ENCODE measurements at places on chromosomes 13 and 19. TPM values are rescaled to one million over a fixed set of nuclear protein-coding genes. Genes with fewer than 3 reads are reported as not detected.

DNA sequence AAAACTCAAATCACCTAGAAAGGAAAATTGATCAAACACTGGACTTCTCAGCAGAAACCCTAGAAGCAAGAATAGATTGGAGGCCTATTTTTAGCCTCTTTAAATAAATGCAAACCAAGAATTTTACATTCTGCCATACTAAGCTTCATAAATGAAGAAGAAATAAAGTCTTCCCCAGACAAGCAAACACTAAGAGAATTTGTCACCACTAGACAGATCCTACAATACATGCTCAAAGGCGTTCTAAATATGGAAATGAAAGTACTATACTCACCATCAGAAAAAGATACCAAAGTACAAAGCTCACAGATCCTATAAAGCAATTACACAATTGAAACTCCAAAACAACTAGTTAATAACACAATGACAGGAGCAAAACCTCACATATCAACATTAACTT is 578.1 kb downstream of the UQCRFS1 start:
- H3K36me3 ChIP-seq = no peaks in the 10 kb centered on the region
- no peak overlapping the region for H3K27ac ChIP-seq
- H3K27me3 ChIP-seq = no peaks in the 10 kb centered on the region
- no peak for DNase-seq
- no peak overlapping the region for H3K4me3 ChIP-seq

- no peak for DNase-seq
- no peaks in the 10 kb centered on the region for H3K36me3 ChIP-seq
- no peak overlapping the region for H3K4me3 ChIP-seq
- no peaks in the 10 kb centered on the region for H3K27me3 ChIP-seq
Observed at GRCh38 chr19:17557466-17557865, 2.0 kb downstream of the COLGALT1 start.

DNA sequence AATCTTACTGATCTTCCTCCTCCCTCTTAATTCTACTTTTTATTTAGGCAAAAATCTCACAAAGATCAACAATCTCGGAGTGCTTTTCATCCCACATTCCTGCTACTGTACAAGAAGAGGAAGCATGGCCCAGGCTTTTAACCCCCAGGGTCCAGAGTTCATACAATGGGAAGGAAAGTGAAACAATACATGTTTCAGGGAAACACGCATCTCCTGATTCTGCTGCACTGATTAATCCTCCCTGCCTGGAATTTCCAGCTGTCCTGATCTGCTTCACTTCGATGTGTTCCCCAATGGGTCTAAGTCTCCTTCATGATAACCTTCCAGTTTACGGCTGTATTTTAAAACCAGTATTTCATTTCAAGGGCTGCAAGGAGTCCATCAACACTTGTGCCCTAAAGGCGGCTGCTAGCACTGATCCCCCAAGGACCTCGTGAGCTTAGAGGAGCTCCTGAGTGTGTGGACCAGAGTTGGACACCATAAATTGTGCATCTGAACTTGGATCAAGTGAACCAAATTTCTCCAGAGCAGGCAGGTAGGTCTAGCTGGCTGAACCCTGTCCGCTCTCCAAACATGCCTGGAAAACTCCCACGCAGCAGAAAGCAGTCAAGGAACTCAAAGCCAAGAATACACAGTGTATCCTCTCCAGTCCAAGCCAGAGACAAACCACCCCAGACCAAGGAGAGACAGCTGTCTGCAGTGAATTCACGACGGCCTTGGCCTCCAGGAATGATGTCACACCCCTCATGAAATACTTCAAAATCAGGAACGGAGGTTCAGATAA is 44.3 kb downstream of the COL4A1 start:
- H3K4me1 ChIP-seq = peaks cover 23% of the 10 kb centered on the region
- H3K36me3 ChIP-seq = no peaks in the 10 kb centered on the region
- no peaks in the 10 kb centered on the region for H3K27me3 ChIP-seq
- peak overlapping the region; percentile 39 for H3K27ac ChIP-seq
- no peak overlapping the region for H3K4me3 ChIP-seq

- H3K36me3 ChIP-seq = no peaks in the 10 kb centered on the region
- no peaks in the 10 kb centered on the region for H3K4me1 ChIP-seq
- no peak overlapping the region for H3K27ac ChIP-seq
- H3K4me3 ChIP-seq = no peak overlapping the region
- DNase-seq = no peak
- H3K27me3 ChIP-seq = peaks cover 5% of the 10 kb centered on the region
Observed at GRCh38 chr13:31184981-31185645, 14.7 kb upstream of the B3GLCT start.

DNA sequence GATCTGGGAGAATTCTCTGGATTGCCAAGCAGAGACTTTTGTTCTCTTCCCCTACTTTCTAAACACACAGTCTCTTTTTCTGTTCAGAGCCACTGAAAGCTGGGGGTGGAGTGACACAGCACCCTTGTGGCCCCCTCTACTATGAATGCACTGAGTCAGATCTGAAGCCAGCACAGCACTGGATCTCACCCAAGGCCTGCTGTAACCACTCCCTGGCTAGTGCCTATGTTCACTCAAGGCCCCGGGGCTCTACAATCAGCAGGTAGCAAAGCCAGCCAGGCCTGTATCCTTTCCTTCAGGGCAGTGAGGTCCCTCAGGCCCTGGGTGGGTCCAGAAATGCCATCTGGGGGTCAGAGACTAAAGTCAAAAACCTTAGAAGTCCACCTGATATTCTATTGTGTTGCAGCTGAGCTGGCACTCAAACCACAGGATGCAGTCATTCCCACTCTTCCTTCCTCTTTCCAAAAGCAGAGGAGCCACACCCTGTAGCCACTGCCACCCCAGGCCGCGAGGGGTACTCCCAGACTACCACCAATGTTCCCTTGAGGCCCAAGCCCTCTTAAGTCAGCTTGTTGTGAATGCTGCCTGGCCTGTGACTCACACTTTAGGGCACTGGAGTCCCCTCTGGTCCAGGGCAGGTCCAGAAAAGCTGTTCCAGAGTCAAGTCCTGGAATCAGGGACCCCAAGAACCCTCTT is 110.1 kb upstream of the RXFP2 start:
- H3K4me1 ChIP-seq = no peaks in the 10 kb centered on the region
- H3K27ac ChIP-seq = no peak overlapping the region
- DNase-seq = no peak
- no peaks in the 10 kb centered on the region for H3K27me3 ChIP-seq
- H3K4me3 ChIP-seq = no peak overlapping the region

GRCh38 chr13:98471934-98472333 is 105.0 kb downstream of the STK24 start:
- no peak overlapping the region for H3K4me3 ChIP-seq
- H3K27ac ChIP-seq = no peak overlapping the region
- no peak for DNase-seq
- H3K27me3 ChIP-seq = no peaks in the 10 kb centered on the region
- H3K4me1 ChIP-seq = peaks cover 20% of the 10 kb centered on the region
- no peaks in the 10 kb centered on the region for H3K36me3 ChIP-seq

- H3K4me1 ChIP-seq = peaks cover 4% of the 10 kb centered on the region
- H3K27ac ChIP-seq = no peak overlapping the region
- no peak overlapping the region for H3K4me3 ChIP-seq
- no peaks in the 10 kb centered on the region for H3K36me3 ChIP-seq
- DNase-seq = no peak
- no peaks in the 10 kb centered on the region for H3K27me3 ChIP-seq
Observed at GRCh38 chr19:55465460-55466240, 1.1 kb upstream of the C19orf85 start.

DNA sequence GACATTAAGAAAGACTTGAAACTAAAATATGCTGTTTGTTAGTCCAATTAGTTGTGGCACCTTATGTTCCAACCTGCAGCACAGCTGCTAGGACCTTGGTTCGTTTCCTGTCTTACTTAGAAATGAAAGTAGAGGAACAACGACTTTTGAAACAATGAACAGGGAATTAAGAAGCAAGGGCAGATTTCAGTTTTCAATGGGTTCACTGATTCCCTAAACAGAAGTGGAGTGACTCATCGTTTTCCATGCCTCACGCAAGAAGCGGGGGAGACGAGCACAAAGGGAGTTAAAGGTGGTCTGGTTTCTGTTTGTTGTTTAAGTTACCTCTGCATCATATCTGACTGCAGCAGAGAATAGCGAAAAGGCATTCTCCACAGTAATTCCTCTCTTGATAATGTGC is 44.8 kb downstream of the PHF11 start:
- H3K4me1 ChIP-seq = no peaks in the 10 kb centered on the region
- H3K36me3 ChIP-seq = no peaks in the 10 kb centered on the region
- DNase-seq = no peak
- H3K27me3 ChIP-seq = no peaks in the 10 kb centered on the region
- H3K27ac ChIP-seq = no peak overlapping the region

The S1PR4 gene
- 0.07 TPM for total RNA-seq

The FLT3LG gene
- 0.24 TPM for total RNA-seq

The LRRC63 gene
- not detected for total RNA-seq

The TPM4 gene
- 405 TPM for total RNA-seq

The LRP3 gene
- 35.1 TPM for total RNA-seq

The PRKCG gene
- total RNA-seq = not detected
